Lower lobe of right lung (tissue), 2 donors: ENCODE measurements at places on chromosomes 2 and 18.

DNA sequence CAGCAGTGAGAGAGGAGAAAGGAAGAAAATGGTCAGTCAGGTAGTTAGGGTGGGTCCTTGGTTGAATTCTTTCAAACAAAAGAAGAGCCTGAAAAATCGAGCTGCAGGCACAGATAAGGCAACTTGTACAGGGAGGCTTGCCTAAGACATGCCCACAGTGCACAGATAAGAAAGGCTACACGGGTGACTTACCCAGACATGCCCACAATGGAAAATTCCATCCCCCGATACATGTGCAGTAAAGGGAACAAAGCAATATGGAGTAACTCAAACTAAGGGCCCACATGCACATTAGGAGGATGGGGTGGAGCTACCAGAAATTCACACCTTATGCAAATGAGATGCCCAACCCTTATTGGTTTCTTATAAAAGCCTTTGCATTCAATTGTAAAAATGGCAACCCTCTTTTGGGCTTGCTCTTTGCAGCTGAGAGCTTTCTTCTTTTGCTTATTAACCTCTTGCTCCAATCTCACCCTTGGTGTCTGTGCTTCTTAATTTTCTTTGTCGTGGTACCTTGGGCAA lies 110.3 kb upstream of the RMP24 start:
- DNase-seq: no peak

DNA sequence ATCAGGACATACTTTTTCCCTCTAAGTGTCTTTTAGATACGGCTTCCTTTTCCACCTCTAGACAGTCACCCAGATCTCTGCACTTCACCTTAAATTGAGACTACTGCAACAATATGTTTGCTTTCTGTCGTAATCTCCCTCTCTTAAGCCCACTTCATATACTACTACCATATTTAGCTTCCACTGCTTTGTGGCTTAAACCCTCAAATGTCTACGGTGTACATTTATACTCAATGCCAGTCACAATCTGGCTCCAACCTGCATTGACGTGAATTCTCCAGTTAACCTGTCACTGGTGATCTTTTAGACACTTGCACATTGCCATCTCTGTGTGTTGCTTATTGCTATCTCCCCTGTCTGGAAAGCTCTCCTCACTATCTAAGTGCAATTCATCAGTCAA lies 56.4 kb downstream of the ICOS start:
- DNase-seq: no peak

DNA sequence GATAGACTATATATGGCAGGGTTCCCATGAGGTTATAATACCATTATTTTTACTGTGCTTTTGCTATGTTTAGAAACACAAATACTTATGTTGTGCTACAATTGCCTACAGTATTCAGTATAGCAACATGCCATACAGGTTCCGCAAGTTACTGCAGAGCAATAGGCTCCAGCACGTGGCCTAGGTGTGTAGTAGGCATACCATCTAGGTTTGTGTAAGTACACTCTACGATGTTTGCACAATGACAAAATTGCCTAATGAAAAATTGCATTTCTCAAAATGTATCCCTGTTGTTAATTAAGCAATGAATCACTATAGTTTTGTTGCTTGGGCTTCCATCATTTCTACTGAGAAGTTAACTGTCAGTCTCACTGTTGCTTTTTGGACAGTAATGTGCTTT lies 9.8 kb downstream of the CD302 start:
- no peak for DNase-seq

- DNase-seq: no peak
Observed at GRCh38 chr2:223815884-223816570, 21.4 kb downstream of the AP1S3 start.

DNA sequence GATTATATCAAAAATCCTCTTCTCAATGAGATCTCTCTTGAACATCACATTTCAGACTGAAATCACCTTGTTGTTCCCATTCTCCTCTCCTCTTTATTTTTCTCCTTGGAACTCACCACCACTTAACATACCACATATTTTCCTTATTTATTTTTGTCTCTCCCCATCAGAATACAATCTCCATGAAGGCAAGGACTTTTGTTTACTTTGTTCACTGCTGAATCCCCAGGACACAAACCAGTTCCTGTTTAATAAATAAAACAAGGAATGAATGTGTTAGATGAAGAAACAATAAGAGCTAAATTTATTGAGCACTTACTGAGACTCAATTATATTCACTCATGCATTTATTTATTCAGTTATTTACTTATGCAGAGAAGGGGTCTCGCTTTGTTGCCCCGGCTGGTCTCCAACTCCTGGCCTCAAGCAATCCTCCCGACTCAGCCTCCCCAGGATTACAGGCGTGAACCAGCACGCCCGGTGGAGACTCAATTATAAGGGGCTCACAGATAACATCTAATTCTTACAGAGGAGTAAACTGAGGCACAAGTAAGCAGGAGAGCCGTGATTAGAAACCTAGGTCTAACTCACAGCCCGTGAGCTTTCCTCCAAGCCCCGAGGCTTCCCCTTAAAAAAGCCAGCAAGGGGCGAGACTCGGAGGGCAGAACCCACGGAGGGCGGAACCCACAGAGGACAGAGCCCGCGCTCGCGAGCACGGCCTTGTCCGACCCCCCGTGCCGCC lies 616 bp upstream of the TAF1B start:
- DNase-seq: no peak

DNA sequence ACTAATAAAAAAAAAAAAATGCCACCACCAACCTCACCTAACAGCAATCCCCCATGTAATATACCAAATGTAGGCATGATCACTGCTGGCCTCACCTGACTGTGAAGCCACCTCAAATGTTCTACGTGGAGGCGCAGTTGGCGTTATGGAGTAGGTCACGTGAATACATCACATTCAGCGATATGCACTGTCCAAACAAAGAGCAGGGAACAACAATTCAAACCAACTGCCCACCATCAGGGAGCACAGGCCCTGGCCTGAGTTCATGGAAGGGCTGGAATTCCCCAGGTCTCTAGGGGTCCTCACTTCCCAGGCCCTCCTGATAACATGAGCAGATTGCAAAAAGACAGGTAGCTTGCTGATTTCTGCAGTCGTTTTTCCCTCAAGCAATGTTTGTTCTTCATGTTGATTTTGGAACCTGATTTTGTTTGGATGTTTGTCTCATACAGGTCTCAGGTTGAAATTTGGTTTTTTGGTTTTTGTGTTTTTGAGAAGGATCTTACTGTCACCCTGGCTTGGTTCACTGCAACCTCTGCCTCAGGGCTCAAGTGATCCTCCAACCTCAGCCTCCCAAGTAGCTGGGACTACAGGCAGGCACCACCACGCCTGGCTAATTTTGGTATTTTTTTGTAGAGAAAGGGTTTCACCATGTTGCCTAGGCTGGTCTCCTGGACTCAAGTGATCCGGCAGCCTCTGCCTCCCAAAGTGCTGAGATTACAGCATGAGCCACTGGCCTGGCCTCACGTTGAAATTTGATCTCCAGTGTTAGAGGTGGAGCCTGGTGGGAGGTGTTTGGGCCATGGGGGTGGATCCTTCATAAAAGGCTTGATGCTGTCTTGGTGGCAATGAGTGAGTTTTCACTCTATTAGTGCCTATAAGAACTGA lies 15.5 kb downstream of the TBC1D8 start:
- no peak for DNase-seq

GRCh38 chr18:46706968-46707367 lies 49.9 kb downstream of the ST8SIA5 start:
- DNase-seq: no peak

DNA sequence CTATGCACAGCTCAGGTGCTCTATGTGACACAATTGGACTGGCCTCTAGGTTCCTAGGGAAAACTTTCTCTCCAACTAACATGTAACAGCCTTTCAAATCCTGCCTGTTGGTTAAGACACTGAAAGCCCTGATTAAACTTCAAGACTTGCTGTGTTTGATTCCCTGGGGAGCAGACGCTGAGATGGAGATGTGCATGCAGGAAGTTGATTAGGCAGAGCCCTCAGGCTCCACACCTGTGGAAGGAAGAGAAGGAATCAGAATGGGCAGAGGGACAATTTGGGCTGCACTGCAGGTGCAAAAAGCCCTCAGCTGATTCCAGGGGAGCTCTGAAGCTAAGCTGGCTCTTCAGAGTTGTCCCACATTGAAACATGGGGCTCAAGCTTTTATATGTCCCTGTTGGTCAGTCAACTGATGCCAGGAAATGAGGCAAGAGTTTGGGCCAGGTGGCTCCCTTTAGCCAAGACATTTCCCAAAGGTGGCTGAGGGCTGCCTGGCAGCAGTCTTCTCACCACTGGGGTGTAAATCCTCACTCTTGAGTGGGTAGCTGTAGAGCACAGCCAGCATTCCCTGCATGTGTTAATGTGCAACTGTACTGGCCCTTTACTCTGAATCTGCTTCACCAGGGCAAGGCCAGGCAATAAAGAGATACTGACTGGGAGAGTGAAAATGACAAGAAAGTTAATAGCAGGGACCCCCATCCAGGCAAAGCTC lies 199.5 kb upstream of the DDX18 start:
- DNase-seq: no peak

DNA sequence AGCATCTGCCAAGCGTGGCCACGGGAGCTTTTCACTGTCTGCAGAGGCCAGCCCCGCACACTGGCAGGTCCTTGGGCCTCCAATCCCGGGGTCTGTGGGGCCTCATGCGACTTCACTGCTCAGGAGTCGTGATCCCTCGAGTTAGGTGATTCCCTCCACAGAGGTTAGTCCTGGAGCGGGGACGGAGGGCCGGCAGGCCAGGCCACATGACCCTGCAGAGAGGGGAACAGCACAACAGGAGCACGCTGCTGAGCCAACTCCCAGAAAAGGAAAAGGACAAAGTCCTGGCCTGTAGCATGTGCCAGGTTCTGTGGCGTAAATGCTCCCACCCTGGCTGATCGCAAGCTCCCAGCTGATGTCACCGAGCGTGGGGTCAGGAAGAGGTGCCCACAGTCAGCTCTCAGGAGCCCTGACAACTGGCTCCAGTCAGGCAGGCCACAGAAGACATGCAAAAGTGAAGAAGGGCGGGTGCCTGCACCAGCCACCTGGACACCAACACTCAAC lies 15.3 kb upstream of the PRLH start:
- DNase-seq: no peak

DNA sequence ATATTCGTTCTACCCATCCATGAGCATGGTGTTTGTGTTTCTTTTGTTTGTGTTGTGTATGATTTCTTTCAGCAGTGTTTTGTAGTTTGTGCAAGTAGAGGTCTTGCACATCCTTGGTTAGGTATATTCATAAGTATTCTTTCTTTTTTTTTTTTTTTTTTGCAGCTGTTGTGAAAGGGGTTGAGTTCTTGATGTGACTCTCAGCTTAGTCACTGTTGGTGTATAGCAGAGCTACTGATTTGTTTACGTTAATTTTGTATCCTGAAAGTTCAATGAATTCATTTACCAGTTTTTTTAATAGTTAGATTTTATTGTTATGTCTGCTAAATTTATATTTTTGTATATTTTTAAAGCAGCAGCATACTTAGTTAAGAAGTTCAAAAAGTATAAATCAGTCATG lies 834.4 kb upstream of the NRXN1 start:
- DNase-seq: no peak

- no peak for DNase-seq
Observed at GRCh38 chr18:28175930-28176697, 816 bp downstream of the CDH2 start.

DNA sequence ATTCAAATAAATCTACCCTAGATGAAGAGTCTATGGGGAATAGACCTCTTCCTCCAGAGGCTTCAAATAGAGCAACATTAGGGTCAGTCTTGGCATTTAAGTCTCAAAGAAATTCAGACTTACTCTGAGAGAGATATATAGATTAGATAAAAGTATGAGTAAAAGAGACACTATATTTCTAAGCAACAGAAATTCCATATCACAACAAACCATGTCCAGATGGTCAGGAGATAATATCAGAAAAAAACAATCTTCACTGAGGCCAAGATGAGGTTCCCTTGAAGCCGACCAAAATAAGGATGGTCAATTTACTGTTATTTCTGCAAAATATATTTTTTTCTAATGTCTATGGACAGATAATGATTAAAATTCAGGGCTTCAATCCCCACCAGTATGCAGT lies 89.1 kb upstream of the NOSTRIN start:
- no peak for DNase-seq
